ENCODE measurements at places on chromosomes 2 and 18.
A peak's percentile ranks its signal among the peaks of the same experiment; 100 is the strongest.

- no peak for DNase-seq
Observed at GRCh38 chr2:234143896-234144295, 93.4 kb downstream of the SPP2 start.

DNA sequence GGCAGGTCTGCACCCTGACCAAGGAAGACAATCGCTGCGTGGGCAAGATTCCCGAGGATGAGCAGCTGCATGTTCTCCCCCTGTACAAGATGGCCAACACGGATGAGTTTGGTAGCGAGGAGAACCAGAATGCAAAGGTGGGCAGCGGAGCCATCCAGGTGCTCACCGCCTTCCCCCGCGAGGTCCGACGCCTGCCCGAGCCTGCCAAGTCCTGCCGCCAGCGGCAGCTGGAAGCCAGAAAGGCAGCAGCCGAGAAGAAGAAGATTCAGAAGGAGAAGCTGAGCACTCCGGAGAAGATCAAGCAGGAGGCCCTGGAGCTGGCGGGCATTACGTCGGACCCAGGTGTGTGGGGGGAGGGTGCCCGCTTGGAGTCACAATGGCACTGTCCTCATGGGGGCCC, 48.4 kb downstream of the BOLA3 start:
- DNase-seq, result no peak

GRCh38 chr2:58700591-58700990, 459.5 kb upstream of the FANCL start:
- no peak for DNase-seq

DNA sequence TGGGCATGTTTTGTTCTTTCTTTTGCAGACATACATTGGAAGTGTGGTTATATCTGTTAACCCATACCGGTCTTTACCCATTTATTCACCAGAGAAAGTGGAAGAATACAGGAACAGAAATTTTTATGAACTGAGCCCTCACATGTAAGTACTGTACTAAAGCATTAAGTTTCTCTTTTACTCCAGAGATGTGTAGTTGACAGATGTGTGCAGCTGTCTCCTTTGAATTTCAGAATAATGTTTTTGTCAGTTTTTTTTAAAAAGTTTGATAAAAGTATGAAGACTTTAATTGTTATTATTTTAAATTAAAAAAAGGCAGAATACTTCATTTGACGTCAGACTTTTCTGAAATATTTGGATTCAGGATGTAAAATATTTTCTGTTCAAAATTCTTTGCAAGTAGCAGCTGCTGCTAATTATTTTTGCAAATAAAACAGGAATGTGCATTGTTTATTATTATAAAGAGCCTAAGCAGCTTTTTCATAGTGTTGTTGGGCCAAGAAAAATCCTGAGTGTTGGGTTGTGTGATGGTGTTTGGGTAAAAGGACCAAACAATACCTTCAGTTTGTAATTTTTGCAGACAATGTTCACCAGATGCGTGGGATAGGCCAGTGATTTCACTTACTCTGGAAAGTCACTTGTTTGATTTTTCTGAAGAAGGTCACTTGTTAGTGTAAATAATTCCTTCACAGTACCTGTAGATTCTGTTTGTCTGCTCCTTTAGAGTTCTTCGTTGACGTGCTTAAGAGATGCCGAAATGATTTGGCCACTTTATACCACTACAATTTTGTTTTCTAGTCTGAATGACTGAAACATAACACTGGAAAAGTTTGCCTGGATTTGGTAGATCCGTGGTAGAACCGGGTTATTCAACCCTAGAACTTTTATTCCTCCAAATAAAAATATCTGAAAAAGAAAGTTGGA, 51.1 kb downstream of the MYO1B start:
- no peak for DNase-seq

DNA sequence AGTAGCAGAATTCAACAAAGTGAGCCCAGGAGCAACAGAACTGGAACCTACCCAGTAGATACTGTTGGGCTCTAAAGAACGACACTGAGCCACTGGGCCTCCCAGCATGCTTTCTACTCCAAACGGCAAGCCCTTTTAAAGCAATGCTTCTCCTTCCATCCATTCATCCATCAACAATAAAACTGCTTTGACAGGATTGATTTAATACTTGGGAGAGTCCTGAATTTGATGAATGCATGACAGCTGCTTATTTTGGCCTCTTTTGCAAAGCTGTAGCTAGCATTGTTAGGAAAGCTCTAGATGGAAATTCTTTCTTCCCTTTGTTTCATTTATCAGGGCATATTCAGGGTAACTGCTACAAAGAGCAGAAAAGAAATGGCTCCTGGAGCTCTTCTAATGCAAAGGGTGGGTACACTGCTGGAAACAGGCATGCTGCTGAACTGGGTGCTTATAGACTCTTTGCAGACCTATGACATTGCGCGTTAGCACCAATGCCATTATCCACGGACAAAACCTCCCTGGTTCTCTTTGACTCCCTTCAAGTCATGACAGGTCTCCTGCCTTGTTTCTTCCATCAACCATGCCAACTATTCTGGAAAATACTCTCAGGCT, 138.4 kb upstream of the HNRNPA3 start:
- DNase-seq, result no peak

GRCh38 chr18:78822171-78822948, 157.3 kb upstream of the SALL3 start:
- no peak for DNase-seq

DNA sequence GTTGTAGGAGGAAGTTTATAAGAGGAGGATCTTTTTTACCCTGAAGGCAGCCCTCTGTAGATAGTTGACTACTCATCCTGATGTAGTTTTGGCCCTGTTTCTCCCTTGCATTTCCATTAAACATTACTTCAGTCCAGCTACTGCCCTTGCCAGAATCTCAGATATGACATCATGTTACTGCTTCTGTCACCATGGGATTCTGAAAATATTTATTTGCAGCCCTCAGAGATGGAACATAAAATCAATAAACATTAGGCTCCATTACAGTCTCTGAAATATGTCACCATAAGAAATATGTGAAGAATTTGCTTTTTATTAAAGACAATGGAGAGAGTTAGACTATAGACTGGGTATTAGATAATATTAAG, 68.7 kb upstream of the STK39 start:
- DNase-seq, result no peak

DNA sequence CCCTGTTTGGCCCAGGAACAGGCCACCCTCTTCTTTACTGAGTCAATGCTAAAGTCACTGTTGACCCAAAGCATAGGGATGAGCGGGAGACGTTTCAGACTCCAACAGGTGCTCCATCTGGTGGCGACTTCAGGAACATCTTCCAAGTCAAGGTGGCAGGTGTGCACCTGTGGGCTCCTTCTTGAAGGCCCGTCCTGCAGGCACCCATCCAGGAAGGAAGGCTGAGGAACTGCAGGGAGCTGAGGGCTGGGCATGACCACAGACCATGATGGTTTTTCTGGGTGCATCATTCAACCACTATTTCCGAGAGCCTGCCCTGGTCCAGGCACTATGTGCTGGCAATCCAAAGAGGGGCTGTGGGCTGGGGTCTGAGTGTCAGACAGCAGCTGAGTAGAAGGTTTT, 142.8 kb downstream of the NDUFA10 start:
- DNase-seq, result peak; percentile 38

GRCh38 chr2:19711470-19712372, 190.1 kb downstream of the TTC32 start:
- DNase-seq, result no peak

GRCh38 chr2:120453635-120453998, 107.7 kb downstream of the INHBB start:
- DNase-seq, result no peak

DNA sequence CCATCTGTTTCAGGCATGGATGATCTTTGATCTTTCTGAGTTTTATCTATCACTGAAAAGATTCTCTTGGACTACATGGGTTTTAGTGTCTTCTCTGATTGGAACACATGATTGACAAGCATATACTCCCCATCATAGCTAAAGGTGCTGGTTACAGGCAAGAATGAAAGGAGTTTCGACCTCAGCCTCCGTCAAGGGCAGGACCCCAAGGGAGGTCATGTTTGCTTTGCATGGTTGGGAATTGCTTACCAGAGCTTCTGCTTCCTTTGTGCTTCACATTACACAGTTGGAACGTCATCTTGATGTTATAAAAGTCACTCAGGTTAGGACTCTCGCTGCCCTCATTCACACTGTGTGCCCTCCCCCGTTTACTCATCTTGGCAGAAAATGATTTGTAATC, 287.7 kb downstream of the PIK3C3 start:
- DNase-seq, result no peak

DNA sequence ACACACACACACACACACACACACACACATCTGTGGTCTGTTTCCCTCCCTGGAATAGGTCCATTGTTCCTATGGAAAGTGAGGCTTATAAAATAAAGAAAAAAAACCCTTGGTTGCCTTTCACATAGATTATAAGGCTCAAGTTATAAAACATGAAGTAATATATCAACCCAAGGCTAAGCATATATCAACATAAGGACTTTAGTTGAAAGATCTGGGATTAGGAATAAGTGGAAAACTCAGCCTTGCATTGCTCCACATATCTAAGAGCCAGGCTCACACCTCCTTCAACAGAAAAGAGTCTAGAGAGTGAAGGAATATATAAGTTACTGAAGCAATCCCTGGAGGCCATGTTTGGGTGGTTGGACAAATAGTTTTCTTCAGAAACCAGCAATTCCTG, 235.0 kb downstream of the SUCLG1 start:
- no peak for DNase-seq

DNA sequence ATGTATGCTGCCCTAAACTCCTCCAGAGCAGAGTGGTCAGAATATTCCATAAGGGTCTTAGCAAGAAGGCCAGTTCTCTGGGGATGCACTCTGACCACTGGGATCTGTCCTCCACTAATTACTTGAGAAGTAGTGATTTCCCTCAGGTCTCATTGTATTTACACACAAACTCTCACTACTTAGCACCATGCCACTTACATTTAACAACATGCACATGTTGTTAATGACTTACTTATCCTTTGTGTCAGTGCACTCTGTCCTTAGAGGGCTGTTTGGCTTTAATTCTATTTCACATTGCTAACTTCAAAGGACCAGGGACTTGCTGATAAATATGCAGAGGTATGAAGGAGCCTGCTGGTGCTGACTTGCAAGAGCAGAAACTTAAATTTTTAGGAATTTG, 1415.5 kb upstream of the ACVR2A start:
- no peak for DNase-seq

- DNase-seq, result no peak
Observed at GRCh38 chr2:118440404-118441098, 352.3 kb downstream of the INSIG2 start.

- no peak for DNase-seq
Observed at GRCh38 chr18:10519366-10519765, 6.5 kb upstream of the NAPG start.

DNA sequence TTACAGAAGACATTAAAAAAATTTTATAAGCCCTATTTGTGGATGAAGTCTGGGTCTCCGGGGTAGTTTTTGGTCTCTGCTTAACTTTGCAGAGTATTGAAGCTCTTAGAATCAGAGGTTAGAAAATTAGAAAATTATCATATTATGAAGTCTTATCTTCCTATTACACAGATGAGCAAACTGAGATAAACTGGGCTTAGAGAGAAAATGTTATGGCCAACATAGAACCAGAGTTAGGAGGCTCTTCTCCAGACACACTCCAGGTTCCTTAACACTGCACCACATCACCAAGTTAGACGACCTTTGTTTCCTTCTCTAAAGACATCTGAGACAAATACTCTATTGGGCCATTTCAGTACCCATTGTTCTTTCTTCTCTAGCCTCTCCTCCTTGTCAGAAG, 36.7 kb upstream of the NEB start:
- DNase-seq, result no peak

DNA sequence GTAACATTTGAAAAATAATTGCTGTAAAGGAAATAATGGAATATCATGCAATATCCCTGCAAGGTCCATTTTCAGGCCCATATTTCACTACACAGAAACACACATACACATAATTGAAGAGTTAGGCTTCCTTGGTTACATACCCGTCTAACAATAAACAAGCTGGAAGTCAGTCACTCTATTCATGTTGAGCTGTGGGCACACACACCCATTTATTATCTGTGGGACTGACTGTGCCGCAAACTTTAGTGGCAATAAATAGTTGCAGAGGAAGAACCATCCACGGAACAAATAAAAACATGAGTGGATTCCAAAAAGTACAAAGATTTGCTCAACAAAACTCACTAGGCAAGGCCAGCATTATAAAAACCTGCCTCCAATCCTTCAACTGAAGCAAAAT, 24.8 kb downstream of the PID1 start:
- DNase-seq, result no peak

DNA sequence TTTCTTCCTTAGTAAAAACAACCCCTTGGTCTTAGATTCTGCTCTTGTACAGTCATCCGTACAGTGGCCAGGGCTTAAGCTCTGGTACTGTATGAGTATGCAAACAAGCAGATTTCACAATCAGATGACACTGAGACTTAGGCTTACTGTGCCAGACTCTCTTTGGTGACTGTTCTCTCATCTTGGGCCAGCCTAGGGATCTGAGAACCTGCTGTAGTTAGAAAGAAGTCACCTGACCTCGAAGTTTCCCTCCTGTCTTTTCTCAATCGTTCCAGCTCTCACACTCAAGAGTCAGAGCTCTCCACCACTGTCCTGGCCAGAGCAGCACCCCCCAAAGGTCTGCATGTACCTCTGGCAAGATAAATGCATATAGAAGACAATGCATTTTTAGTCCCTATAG, 63.2 kb downstream of the ZEB2 start:
- no peak for DNase-seq

GRCh38 chr2:235768606-235769005, 274.8 kb downstream of the AGAP1 start:
- no peak for DNase-seq

DNA sequence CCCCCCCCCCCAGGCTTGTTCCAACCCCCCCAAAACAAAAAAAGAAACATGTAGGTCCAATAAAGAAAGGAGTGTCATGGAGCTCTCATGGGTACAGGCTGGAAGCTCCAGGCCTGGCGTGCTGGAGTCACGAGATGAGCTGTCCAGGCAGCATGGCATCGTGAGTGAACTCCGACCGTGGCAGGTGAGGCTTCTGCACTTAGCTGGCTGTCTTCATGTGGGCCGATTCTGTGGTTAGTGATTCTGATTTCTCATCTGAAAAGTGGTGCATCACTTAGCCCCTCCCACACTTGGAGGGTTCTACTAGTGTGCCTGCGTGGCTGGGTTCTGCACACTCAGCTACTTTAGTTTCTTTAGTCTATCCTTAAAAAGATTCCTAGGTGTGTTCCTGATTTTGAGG, 126.4 kb upstream of the MGAT5 start:
- peak; percentile 51 for DNase-seq

- DNase-seq, result no peak
Observed at GRCh38 chr2:216553093-216553478, 54.4 kb downstream of the RPL37A start.

DNA sequence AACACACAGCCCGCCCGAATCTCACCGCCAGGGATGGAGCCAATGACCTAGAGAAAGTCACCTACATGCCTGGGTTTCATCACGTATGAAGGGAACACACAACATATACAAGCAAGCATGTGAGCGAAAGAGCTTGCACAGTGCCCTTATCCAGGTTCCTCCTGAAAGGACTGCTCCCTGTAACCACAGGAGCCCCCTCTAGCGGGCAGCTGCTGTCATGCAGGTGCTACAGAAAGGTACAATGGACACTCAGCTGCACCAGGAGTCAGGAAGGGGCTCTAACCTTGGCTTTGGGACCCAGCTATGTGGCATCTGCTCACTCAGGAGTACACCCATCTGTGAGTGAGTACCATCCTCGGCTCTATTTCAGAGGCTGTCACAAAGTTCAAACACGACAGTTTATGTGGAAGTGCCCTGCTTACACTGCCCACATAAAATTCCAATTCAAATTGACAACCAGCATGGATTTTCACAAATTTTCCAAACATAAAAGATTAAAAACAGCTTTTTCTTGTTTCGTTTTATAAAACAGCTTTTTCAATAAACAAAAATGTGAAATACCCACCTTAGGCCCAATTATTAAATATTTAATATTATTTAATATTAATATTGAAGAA, 3.5 kb downstream of the NDUFA10 start:
- DNase-seq, result peak; percentile 59

GRCh38 chr2:233513953-233514655, 52.5 kb downstream of the USP40 start:
- DNase-seq, result no peak

Data from activated CD4-positive, alpha-beta T cell treated with anti-CD3 and anti-CD28 coated beads for 24 hours (primary cell).